Stomach (tissue), 19 donors: ENCODE measurements at places on chromosomes 3 and 15.
A peak's percentile ranks its signal among the peaks of the same experiment; 100 is the strongest.

DNA sequence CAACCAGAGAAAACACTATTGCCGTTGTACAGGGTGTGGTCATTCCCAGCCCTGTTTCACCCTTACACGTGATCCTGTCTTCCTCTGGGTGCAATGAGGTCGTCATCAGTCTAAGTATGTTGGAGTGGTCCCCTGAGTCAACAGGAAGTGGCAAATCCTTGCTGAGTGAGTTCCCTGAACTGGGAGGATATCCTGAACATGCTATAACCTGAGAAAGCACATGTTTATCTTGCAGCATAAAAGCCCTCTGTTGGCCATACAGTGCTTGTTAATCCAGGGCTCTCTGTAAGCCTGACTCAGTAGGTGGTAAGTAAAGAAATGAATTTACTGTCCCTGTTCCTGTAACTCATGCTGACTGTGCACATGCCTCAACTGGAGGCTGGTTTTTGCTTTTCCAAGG is 477.8 kb upstream of the RGMA start:
- peak; percentile 15 for DNase-seq

GRCh38 chr15:38354315-38354929 is 99.5 kb upstream of the FAM98B start:
- DNase-seq, result peak; percentile 84

- no peak for DNase-seq
Measured at GRCh38 chr15:73620078-73620477, 13.1 kb downstream of the NPTN start.

DNA sequence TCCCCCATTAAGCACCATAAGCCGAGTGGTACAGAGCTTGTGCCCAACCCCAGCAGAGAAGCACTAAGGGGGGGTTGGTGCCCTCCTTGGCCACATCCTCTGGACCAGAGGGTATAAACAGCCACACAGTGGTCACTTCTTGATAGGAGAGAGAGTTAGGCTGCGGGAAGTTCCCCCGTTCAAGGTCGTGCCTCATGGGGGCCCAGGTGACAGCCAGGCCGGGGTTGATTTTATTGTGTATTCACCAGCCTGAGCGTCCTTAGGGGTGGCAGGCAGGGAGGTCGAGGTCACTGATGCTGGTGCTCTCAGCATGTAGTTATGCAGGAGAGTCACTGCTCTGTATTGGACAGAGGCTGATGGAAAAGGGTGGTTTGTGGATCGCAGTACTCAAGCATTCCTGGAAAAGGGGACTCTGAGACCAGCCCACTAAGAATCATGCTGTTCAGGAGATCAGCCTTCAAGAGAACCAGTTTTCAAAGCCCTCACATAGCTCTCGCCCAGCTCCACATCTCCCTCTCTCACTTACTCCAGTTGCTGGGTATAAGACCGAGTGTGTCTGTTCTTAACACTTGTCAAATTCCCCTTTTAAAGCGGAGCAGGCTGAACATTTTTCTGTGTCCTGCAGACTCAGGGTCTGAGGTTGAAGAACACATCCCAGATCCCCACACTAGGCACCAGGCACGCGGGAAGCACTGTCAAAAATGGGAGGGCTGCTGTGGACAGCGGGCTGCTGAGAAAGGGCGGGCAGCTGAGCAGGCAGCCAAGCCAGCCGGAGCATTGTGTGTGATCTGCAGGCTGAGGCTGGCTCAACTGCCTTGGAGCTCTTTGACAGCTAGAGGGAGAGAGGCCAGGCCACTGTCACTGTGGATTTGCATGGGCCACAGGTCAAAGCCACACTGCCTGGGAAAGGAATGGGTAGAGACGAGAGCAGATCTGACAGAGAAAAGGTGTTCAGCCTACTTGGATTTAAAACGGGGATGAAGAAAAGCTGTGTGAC is 279.3 kb upstream of the LRRFIP2 start:
- DNase-seq, result peak; percentile 70

- no peak for DNase-seq
Measured at GRCh38 chr3:2771193-2771592, 339.0 kb downstream of the IL5RA start.

DNA sequence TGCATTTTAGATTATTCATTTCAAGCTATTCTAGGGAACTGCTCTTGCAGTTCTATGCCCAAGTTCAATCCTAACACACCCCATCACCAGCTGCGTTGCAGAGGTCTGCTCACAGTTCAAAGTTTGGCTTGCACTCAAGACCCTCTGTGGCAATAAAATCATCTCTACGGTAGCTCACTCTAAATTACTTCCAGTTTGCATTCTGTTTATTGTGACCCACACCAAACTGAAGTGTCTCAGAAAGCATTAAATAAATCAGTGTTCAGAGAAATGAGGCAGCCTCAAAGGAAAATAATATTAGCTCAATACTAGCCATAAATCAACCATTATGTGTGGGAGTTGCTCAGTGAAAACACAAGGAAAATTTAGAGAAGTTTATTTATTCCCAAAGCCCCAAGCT is 250.3 kb downstream of the MAGI1 start:
- DNase-seq, result no peak

DNA sequence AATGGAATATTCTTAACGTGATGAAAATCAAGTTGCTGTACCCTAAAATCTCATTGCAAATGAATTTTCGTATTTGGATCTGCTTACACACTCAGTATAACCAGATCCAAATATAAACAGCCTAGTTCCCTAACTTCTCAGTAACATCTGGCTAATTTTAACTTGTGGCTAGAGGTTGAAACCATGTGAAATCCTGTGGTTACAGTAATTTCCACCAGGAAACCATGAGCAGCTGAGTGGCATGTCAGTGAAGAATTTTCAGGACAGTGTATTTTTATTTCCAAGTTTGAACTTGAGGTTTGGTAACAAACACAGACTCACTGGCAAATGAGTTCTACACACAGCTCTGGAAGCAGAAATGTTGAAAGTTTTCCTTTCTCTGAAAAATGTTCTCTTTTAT is 754.1 kb downstream of the NR2F2 start:
- no peak for DNase-seq

DNA sequence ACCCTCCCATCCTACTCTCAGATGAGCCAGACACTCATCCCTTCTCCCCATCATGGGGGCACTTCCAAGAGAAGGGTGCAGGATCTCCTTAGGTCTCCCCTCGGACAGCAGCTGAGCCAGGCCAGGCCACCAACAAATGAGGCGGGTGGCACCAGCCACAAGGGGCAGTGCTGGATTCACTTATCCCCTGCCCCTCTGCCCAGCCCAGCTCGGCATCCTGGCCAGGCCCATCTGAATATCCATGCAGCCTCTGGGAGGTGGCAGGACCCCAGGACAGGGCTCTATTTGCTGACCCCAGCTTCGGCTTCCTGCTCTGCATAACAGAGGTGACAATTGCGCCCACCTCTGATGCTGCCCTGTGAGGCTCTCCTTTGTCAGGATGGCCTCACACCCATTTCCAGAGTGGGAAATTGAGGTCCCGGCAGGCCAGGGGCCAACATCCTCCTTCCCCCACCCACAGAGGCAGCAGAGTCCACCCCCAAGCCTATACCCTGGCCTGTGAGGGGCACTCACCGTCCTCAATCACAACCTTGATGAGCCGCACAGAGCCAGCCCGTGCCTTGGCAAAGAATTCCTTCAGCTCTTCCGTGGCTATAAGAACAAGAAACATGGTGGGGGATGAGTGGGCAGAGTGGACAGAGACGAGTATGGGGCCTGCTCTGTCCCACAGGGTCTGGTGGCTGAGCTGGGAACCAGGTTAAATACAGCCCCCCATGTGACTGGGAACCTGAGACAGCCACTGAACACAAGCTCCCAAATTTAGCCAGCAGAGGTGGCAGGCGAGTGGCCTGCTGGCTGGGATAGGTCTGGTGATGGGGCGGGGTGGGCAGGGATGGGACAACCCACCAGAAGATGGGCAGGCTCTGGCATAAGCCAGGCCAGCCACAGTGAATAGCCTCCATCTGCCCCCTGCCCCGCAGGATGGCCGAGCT is 4.2 kb downstream of the TWF2 start:
- DNase-seq, result no peak

DNA sequence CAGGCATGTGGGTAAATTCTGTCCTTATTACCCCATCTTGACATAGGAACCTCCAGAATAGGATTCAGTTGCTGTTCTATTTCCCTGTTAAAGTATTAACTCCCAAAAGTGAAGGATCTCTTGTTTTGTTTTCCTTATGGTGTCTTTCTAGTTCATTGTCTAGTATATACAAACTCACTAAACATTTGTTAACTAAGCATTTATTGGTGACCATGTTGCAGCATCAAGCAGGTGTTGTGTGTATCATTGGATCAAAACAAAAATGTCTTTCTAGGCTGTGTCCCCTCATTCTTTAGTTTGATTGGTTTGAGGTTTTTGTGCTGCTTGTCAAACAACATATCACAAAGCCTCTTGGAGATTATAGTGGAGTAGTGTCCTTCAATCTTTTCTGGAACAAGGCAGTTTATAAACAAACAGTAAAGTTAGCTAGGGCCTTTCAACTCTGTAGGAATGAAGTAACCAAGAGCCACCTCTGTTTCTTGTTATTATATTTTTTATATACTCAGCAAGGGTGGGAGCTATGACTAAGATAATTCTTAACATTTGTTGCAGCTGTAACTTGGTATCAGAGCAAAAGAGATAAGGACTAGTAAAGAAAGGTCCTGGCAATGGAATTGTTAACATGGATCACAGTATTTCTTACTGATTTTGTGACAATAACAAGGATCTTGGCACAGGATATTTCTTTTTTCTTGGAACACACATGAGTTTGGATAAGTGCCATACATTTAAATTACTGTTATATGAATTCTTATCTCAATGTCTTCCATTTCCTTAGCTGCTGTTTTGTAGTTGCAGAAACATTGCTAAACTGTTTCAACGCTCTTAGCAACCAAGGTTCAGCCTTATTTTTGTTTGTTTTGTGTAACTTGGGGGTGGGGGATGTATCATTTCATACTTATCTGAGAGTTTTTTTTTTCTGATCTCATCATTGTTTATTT is 49.3 kb downstream of the TMOD3 start:
- peak; percentile 85 for DNase-seq

DNA sequence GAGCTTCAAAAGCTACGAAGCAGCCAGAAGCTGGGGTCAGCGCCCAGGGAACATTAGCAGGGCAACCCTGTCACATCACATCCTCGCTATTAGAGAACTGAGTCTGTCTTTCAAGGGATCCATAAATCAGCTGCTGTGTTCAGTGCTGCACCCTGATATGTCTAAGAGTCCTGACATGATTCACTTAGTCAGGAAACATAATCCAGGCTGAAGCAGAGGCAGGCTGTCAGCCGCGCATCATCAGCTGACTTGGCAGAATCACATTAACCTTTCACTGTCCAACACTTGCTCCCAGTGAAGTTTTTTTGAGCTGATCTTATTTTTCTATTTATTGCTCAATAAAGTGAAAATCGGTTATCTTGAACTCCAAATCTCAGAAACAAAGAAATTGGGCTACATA is 23.5 kb downstream of the MYH15 start:
- peak; percentile 75 for DNase-seq

GRCh38 chr3:12981306-12982275 is 91.6 kb downstream of the IQSEC1 start:
- DNase-seq, result no peak

- no peak for DNase-seq
Measured at GRCh38 chr3:53140847-53141845, 10.9 kb upstream of the RFT1 start.

GRCh38 chr3:66934725-66935124 is 63.4 kb upstream of the KBTBD8 start:
- DNase-seq, result no peak

GRCh38 chr3:167304077-167304476 is 76.0 kb downstream of the ZBBX start:
- no peak for DNase-seq

GRCh38 chr3:21528291-21528995 is 222.6 kb downstream of the ZNF385D start:
- peak; percentile 45 for DNase-seq

DNA sequence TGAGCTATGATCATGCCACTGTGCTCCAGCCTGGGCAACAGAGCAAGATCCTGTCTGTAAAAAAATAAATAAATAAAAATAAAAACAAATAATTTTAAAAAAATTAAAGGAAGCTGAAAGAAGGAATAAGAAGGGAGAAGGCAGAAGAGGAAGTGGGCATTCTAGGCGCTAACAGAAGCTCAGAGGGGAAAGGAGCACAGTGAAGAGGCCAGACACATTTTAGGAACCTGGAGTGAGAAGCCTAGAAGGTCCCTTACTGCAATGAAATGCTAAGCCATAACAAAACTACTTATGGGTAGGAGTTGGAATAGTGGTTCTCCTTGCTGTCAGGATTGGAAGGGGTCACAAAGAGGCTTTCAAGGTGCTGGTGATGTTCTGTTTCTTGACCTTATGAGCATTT is 64.0 kb downstream of the ITGB5 start:
- no peak for DNase-seq

- DNase-seq, result peak; percentile 46
Measured at GRCh38 chr3:46110701-46111493, 83.6 kb upstream of the XCR1 start.

- DNase-seq, result no peak
Measured at GRCh38 chr15:40549894-40550293, 14.9 kb downstream of the CCDC32 start.

DNA sequence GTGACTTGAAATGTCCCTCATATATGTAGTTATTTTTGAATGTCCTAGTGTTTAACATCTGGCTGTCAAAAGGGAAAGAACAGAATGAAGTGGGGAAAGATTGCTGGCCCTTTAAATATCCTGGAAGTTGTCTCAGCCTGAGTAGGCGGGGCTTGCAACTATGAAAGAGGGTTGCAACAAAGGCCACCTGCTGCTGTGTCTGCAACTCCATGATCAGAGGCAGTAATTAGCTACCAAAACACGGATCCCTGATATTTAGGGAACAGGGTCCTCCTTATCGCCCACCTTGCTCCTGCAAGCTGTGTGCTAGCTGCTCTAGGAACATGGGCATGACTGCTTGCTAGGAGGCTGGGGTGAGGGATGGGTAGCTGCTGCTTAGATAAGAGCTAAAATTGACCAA is 100.2 kb upstream of the CFAP20DC start:
- DNase-seq, result no peak

GRCh38 chr15:39852250-39852649 is 67.8 kb downstream of the GPR176 start:
- no peak for DNase-seq
